Stimulated activated naive CD4-positive, alpha-beta T cell (primary cell): ENCODE measurements at places on chromosomes 5 and 9.

GRCh38 chr9:95116002-95116807 is 201.3 kb downstream of the FANCC start:
- no peak for DNase-seq

GRCh38 chr5:33338336-33339110 is 102.2 kb upstream of the TARS1 start:
- DNase-seq: no peak

DNA sequence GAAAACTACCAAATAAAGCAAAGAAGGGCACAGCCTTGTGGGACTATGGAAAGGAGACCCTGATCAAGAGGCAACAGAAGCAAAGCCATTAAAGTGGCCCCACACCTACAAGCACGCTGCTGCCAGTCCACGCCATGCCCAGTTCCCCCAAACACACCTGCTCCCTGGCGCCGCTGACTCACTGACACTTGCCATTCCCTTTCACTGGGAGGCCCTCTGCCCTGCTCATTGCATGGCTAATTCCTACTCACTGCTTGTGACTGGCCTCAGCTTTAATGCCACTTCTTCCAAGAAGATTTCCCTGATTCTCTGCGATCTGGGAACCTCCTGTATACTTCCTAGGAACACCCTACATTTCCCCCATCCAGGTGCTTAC is 71.2 kb upstream of the TAF1L start:
- no peak for DNase-seq

DNA sequence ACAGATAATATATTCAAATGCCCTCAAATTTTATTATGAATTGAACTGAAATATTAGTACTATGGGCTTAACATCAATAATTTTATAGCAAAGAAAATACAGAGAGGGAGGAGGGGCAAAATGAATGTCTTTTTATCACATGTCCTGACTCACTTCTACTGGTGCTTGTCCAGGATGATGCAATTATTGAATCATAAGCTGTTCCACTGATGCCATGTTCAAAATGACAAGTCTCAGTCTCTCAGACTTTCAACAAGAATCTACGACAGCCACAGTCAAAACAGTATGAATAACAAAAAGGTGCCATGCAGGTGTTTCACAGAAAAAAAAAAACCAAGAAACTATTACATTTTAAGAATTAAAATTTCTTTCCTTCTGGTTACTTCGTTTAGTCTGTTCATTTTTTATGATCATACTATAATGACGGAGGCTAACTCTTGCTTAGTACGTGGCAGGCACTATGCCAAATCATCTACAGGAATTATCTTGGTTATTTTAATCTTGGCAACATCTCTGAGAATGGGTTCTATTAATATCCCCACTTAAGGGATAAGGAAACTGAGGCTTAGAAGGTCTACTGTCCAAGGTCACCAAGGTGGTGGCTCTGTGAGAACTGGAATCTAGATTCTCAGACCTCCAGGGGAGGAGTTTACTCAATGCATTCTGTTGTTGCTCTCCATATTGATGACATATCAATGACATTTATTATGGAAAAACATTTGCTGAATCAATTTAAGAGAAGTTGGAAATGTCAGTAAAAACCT is 61.5 kb downstream of the NR3C1 start:
- no peak for DNase-seq
